ENCODE measurements at places on chromosomes 11 and 22.

GRCh38 chr11:77111946-77112345 lies 9.3 kb downstream of the OMP start:
- DNase-seq = no peak

- DNase-seq = no peak
Observed at GRCh38 chr11:13694115-13694514, 25.6 kb downstream of the FAR1 start.

DNA sequence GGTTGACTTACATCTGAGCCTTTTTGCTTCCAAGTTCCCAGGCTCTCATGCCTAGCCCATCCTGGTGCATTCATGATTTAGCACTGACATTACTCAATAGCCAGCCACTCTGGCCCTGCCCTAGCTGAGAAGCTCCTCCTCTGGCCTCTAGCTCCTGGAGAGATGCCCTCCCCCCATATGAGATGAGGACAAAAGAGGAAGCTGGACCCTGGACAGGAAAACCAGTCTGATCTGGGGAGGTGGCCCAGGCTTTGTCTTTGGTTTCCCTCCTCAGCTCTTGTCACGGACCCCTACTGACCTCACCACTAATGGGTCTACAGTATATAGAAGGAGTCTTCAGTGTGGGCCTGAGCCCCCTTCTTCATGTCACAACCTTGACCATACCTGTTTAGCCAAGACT lies 3.0 kb downstream of the RHOG start:
- DNase-seq = no peak

DNA sequence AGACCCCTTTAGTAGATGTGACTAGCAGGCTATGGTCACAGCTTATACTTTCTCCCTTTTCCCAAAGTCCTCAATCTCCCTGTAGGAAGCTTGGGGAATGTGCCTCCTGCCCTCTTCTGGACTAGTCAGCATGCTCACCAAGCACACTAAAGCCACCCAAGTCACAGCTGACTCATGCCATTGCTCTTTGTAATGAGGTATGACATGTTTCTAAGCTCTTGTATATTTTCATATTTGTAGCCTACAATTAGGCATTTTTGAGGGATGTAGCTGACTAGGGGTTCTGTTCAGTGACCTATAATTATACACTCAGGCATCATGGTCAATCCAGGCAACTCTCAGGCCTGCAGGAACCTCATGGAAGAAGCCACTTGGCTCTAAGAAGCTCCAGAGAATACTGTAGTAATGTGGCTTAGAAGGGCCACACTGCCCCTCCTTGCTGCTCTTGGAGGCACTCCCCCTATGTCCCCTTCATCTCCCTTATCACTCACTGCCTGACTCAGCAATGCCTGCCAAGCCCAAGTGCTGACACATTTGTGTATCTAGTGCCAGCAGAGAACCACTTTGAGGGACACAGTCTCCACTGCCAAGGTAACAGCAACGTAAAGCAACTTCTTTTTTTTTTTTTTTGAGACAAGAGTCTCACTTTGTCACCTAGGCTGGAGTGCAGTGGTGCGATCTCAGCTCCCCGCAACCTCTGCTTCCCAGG lies 86.2 kb downstream of the RPL27A start:
- DNase-seq = no peak

- no peak for DNase-seq
Observed at GRCh38 chr11:63756919-63757761, 11.4 kb downstream of the ZFTA start.

GRCh38 chr22:46528121-46528610 lies 9.3 kb downstream of the CELSR1 start:
- DNase-seq = no peak

DNA sequence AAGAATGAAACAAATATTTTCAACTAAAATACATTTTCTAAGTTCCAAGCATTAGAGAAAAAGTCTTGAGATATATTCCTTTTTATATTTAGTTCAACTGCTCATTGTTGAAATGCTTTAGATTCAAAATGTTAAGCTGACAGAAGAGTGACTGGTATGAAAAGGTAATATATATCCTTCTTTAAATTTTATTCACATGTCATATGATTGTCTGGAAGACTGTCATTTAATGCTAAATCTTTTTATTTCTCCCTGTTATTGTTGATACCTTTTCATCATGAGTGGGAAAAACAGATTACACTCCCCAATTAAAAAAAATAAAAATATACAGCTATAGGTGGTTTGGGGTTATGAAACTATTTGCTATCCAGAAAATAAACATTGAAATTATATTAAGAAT lies 965.4 kb downstream of the JRKL start:
- DNase-seq = no peak

- DNase-seq = no peak
Observed at GRCh38 chr11:128299132-128299726, 288.1 kb downstream of the ETS1 start.

DNA sequence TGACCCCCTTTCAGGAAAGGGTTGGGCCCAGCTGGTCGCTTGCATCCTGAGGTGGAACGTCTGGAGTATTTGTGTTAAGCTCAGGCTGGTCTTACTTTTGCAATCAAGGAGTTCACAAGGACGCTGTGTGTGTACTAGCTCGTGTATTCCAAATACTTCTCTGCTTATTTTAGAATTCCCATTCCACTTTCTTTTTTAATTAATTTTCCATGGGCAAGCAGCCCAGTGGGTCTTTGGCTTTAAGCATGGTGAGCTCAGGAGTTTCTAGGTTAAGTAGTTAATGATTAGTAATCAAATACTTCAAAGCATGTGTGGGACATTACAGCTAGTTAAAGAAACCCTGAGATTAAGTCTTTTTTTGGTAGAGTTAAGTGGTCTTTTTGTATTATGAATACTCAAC lies 68.6 kb downstream of the CSNK2A3 start:
- DNase-seq = no peak

DNA sequence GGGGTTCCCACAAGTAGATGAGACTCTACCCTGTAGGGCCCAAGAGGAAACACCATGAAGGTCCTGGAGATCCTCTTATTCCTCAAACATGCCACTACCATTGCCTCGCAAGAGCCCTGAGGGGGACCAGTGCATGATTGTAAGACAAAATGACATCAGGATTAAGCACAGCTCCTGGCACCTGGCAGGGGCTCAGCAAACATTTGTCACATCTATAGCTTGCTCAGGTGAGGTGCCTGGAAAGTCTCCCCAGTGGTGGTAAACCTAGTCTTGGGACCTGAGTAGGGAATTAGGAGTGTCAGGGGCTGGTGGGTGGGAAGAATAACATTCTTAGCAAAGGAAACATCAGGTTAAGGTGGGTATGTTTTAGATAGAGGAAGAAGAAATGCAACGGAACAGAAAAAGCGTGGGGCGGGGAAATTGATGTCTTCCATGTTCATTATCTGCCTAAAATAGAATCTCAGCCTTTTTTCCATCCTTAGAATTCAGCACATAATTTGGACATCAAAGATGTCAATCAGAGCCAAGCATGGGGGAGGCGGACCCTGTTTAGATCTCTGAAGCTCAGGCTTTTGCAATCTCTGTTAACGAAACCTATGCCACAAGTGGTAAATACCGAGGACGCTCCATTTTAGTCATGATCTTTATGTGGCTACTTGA lies 924 bp downstream of the YPEL1 start:
- no peak for DNase-seq

GRCh38 chr22:25570486-25570885 lies 6.0 kb downstream of the GRK3 start:
- DNase-seq = no peak

- no peak for DNase-seq
Observed at GRCh38 chr22:40487663-40488249, 117.4 kb downstream of the SGSM3 start.

DNA sequence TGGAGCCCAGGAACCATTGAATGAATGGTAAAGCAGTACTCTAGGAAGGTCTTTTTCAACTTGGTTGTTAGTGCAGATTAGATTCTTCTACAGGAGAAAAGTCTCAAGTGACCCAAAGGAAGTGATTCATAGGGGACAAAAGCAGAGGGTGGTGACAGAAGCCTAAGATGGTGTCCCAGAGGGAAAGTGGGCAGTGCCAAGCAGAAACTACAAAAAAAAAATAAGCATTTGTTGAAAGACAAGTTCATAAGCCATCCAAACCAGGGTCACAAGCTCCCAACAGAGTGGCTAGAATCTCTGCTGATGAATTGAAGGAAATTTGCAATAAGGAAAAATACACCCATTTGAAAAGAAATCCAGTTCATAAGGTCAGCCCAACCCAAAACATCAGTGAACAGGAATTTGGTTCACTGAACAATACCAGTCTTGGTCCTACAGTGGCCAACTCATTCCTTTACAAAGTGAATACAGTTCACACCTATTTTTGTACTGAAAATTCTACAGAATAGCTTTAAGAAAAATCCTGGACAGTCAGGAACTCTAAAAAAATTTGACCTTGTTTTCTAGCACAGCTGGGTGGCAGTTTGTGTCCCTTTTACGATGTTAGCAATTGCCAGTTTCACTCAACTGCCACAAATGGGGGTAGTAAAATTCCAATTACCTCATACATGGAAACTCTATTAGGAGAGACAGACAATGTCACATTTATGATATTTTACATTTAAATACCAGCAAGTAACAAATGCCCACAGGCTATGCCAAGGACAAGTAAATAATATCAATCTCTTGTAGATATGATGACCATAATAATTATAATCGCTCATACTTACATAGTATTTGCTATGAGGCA lies 21.6 kb upstream of the NUP160 start:
- DNase-seq = no peak

- DNase-seq = no peak
Observed at GRCh38 chr11:72924568-72925190, 110.5 kb downstream of the ATG16L2 start.

DNA sequence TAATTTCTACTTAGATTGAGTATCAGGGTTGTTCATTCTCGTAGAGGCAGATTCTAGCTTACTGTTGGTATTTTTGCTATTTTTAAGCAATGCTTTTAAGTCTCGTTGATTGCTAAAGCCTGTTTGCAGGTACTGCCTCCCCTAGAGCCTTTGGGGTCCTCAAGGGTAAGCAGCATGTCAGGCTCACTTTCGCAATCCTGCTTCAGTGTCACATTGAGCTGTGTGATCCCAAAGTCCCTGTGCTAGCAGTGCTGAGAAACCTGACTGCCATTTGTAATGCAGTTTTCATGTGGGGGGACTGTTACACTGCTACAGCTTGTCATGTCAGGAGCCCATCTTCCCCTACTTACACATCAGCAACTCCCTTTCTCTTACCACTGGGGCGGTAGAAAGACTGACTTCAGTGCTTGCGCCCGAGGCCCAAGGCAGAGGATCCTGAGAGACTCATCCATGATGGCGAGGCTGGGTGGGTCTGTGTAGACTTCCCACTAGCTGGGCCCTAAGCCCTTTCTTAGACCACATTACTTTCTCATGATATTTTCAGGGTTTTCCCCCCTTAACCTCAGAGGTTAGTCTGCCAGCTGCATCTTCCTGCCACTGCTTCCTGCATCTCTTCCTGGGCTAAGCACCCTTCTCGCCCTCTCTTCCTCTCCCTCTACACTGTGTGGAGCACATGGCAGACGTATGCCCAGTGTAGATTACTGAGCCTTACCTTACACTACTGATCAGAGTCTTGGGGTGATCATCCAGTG lies 40.8 kb upstream of the ST14 start:
- no peak for DNase-seq

- DNase-seq = peak; percentile 66
Observed at GRCh38 chr11:64207256-64208085, 950 bp downstream of the FERMT3 start.

DNA sequence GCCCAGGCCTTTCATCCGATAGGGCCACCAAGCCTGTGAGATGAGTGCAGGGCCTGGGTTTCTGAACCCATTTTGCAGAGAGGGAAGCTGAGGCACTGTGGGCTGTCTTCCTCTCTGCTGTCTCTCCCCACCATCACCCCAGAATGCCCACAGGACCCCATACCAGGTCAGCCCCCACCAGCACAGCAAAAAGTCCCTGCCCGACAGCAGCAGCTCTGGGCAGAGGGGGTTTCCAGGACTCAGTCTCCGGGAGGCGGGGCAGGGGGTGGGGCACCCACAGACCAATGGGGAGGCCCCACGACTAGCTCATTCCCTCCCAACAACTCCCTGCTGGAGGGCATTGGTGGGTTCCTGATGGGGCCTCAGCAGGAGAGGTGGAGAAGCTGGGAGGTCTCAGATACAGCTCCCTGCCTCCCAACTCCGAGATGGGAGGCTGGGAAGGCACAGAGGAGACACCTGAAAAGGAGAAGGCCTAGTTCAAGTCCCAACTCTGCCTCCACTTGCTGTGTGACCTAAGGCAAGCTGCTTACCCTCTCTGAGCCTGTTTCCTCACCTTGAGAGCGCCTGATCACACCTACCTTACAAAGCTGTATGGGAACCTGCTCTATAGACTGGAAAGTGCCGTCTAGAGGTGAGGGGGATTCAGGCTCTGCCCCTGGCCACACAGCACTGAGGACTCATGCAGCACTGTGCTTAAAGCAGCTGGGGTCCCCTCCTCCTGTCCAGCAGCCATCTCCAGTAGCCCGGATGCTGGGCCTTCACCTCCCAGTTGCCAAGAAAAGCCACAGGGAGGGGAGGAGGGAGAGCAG lies 3.5 kb downstream of the CBX7 start:
- peak; percentile 60 for DNase-seq

- DNase-seq = no peak
Observed at GRCh38 chr22:49790912-49791311, 36.8 kb downstream of the BRD1 start.

DNA sequence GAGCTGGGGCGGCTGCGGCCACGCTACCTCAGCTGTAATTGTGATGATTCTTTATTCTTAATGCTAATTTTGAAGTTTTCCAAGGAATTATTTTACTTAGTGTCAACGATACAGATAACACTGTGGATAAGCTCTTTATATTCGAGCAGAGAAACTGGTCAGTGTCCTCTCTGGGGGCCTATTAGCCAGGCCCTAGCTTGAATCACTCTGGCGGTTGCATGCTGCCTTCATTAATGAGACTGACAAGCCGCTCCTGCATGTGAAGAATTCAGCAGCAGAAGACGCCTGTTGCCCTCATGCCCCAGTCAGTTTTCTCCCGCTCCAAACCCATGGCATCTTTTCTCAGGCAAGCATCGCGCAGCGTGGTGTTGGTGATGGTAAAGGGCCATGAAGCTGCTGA lies 851.7 kb downstream of the OPCML start:
- DNase-seq = no peak

DNA sequence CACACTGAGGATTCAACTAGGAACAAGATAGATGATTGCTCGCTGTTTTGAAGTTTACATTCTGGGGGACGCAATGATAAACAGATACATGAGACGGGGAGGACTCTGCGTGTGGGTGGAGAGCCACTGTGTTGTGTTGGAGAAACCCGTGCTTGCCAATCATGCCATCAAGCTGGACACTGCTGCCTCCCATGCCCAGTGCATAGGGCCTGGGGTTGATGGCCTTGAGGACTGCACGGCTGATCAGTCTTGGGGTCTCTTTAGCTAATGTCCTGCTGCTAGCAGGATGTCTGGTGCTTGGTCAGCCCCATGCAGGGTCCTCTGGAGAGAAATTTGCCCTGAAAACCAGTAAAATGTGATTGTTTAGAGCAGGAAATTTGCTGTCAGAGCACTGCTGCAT lies 221.2 kb upstream of the B3GAT1 start:
- DNase-seq = no peak

All from activated naive CD8-positive, alpha-beta T cell treated with anti-CD3 and anti-CD28 coated beads, Interleukin-2, amount 50 U/mL, for 16 hours (primary cell).